ENCODE measurements at places on chromosomes 11 and 22. TPM values are rescaled to one million over a fixed set of nuclear protein-coding genes. Genes with fewer than 3 reads are reported as not detected.

Gene LDHAL6A
- not detected for total RNA-seq

Gene BTBD18
- not detected for total RNA-seq

Gene TMEM191B
- total RNA-seq = 1.2 TPM

Gene OLFML1
- not detected for total RNA-seq

Gene NRXN2
- 0.43 TPM for total RNA-seq

Gene SEPTIN3
- total RNA-seq = 0.11 TPM

Gene BRSK2
- total RNA-seq = 0.31 TPM

Gene RBMXL2
- not detected for total RNA-seq

Gene OR5F1
- total RNA-seq = not detected

Gene KCNJ1
- not detected for total RNA-seq

Gene OR10A2
- not detected for total RNA-seq

Gene TTLL12
- 5.4 TPM for total RNA-seq

Gene GPR83
- not detected for total RNA-seq

Gene OR6T1
- total RNA-seq = not detected

Gene LIF
- total RNA-seq = 0.42 TPM

Gene FXYD2
- total RNA-seq = 9.6 TPM

Gene CCDC90B
- 24.8 TPM for total RNA-seq

Gene RNF169
- 14.8 TPM for total RNA-seq

Gene RGL4
- 26.2 TPM for total RNA-seq

Gene GAS2
- total RNA-seq = 2.6 TPM

Gene BAIAP2L2
- 0.60 TPM for total RNA-seq

Gene CFAP300
- not detected for total RNA-seq

Gene PYGM
- total RNA-seq = 4.7 TPM

Gene TMEM86A
- 6.1 TPM for total RNA-seq

Gene OOSP1
- not detected for total RNA-seq

Gene OSBPL5
- 7.7 TPM for total RNA-seq

Gene DDI1
- total RNA-seq = not detected

Gene TECTA
- 0.25 TPM for total RNA-seq

Gene MUC5B
- total RNA-seq = not detected

Gene PGA5
- total RNA-seq = not detected

Gene ZBTB16
- 15.3 TPM for total RNA-seq

Gene RAG2
- total RNA-seq = not detected

Gene OR52H1
- total RNA-seq = not detected

Gene SYTL2
- 43.6 TPM for total RNA-seq

Gene ANKRD13D
- 152 TPM for total RNA-seq
